A549 treated with Mapracorat at 1 μM for 4 hours (cell line): ENCODE measurements at places on chromosomes 3 and 15. TPM values are rescaled to one million over a fixed set of nuclear protein-coding genes. Genes with fewer than 3 reads are reported as not detected.

The RAB6B gene
- total RNA-seq: 1.7 to 2.4 TPM (median 2.3 TPM) in 5 replicates

The SIDT1 gene
- 0.53 to 0.85 TPM (median 0.63 TPM) in 5 replicates for total RNA-seq

The CHRNA5 gene
- 28.6 to 35.1 TPM (median 32.2 TPM) in 5 replicates for total RNA-seq

The MESP2 gene
- total RNA-seq: 0.27 to 0.72 TPM (median 0.46 TPM) in 5 replicates

The LRRN1 gene
- total RNA-seq: not detected in 5 replicates

The ALPK3 gene
- total RNA-seq: 0.08 to 0.14 TPM (median 0.12 TPM) in 5 replicates

The STAB1 gene
- total RNA-seq: 0.05 to 0.16 TPM (median 0.08 TPM) in 3 of 5 replicates, not detected in the others

The MON1A gene
- 5.1 to 9.5 TPM (median 8.1 TPM) in 5 replicates for total RNA-seq

The FETUB gene
- total RNA-seq: 0.10 to 0.35 TPM (median 0.23 TPM) in 5 replicates

The CLEC3B gene
- total RNA-seq: 0.27 TPM in 1 of 5 replicates, not detected in the others

The SLC51A gene
- total RNA-seq: not detected in 5 replicates

The MAPKBP1 gene
- total RNA-seq: 3.0 to 6.0 TPM (median 4.2 TPM) in 5 replicates

The RPP25 gene
- 18.9 to 28.4 TPM (median 26.6 TPM) in 5 replicates for total RNA-seq

The BNC1 gene
- total RNA-seq: 0.72 to 0.95 TPM (median 0.76 TPM) in 5 replicates

The NLGN1 gene
- total RNA-seq: not detected in 5 replicates

The PLA2G4D gene
- not detected in 5 replicates for total RNA-seq

The KLHL40 gene
- not detected in 5 replicates for total RNA-seq
